Right ventricle myocardium inferior (tissue), 1 donor: ENCODE measurements at places on chromosomes 11 and 22. TPM values are rescaled to one million over a fixed set of nuclear protein-coding genes. Genes with fewer than 3 reads are reported as not detected.

GRCh38 chr11:65373839-65374580 is 8.4 kb downstream of the SLC25A45 start:
- no peak for DNase-seq

GRCh38 chr22:37079668-37080171 is 28.2 kb downstream of the KCTD17 start:
- no peak for DNase-seq

IL10RA gene
- 7.2 TPM for total RNA-seq

DNA sequence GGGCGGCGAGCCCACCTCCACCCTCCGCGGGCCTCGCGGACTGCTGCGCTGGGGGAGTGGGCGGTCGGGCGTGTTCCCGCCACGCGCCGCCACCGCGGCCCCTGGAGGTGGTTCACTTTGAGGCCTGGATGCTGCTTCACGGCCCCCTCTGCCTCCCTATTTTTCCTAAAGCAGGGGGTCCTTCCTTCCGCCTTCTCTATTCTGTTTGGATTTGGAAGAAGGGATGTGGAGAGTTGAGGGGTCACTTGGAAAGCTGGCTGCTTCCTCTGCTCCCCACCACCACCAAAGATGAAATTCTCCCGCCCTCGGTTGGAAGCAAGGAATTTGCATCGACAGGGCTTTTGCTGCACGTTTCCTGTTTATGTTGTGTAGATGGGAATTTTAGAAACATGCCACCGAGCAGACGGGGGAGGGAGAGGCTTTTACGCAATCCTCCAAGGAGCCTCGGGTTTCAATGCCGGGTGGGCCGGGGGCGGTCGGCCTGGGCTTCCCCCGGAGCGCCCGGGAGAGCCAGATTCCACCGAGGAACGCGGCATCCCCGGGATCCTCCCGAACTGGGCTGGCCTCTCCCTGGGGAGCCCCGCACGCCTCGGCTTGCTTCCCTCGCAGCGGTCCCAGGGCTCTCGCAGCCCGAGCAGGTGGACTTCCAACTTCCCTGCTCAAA is 403 bp upstream of the SBF2 start:
- DNase-seq, result peak; percentile 76

DNA sequence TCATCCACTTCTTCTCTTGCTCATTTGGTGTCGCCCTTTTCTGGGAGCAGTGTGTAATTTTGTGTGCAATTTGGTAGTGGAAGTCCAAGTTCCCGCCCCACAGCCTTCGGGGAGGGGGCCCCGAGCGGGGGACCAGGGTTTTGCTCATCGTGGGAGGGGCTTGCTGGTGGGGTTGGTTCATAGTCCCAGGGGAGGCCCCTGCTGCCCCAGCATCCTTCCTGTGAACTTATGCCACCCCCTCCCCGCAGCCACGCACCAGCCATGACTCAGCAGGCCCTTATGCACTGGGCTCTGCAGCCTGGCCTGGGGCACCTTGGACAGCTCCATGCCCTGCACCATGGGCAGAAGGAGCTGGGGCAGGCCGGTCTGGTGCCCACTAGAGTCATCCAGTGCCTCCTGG is 1183.6 kb downstream of the BRD1 start:
- peak; percentile 17 for DNase-seq
